Uterus (tissue), 4 donors: ENCODE measurements at places on chromosomes 7 and 10. TPM values are rescaled to one million over a fixed set of nuclear protein-coding genes. Genes with fewer than 3 reads are reported as not detected.
A peak's percentile ranks its signal among the peaks of the same experiment; 100 is the strongest.

NME8 gene
- not detected for total RNA-seq

DNA sequence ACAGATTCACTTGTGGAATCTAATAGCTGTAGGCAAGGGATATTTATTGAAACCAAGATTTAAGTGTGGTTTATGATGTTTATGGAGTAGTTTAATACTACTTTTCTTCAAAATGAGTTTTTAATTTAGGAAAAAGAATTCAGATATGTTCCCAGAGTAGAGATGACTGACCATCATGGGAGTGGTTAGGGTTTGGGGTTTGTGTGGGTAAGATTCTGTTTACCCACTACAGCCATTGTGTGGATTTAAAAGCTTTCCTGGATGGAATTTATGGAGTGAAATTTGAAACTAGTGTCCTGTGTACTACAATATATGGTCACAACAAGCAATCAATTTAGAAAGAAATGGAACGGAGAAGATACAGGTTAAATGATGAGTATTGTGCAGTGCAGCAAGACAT, 453.5 kb downstream of the AUTS2 start:
- no peak for DNase-seq
- no peak overlapping the region for H3K4me3 ChIP-seq
- no peaks in the 10 kb centered on the region for H3K4me1 ChIP-seq
- no peaks in the 10 kb centered on the region for H3K36me3 ChIP-seq

ACTL6B gene
- not detected for total RNA-seq

DNA sequence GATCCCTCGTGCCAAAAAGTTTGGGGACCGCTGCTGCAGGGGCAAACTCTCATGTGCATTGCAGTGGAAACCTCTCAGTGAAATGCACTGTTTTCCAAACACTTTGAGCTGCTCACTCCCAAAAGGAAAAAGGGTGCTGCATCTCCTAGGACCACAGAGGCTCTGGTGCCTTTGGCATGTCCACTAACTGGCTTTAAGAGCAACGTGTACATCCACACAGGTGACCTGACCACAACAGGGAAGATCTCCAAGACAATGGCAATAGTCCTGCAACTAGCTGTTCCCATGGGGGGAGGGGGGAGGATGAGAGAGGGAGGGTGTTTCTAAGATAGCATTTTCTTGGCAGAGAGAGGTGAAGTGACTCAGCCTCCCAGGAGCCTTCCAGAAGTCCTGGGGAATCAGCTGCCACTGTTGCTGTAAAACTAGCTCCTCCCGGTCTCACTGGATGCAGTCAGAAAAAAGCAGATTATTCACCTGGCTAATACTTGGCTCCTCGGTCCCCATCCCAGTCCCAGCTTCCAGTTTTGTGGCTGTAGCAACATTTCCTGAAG, 181.7 kb downstream of the HECW1 start:
- H3K27me3 ChIP-seq = no peaks in the 10 kb centered on the region
- H3K4me3 ChIP-seq = no peak overlapping the region
- H3K4me1 ChIP-seq = no peaks in the 10 kb centered on the region
- DNase-seq = peak; percentile 39

AEBP1 gene
- total RNA-seq = 395 TPM

SLC26A5 gene
- 0.37 TPM for total RNA-seq

VSTM4 gene
- total RNA-seq = 46.6 TPM

GRCh38 chr10:131478377-131478989, 167.0 kb upstream of the TCERG1L start:
- no peak for DNase-seq
- H3K27ac ChIP-seq = no peak overlapping the region
- no peak overlapping the region for H3K4me3 ChIP-seq
- no peaks in the 10 kb centered on the region for H3K36me3 ChIP-seq

GRCh38 chr10:87660484-87661133, 931 bp downstream of the PAPSS2 start:
- H3K4me3 ChIP-seq = peak overlapping the region; percentile 64
- H3K4me1 ChIP-seq = no peaks in the 10 kb centered on the region
- H3K36me3 ChIP-seq = no peaks in the 10 kb centered on the region
- H3K27ac ChIP-seq = peak overlapping the region; percentile 72

- no peak overlapping the region for H3K4me3 ChIP-seq
- H3K27me3 ChIP-seq = no peaks in the 10 kb centered on the region
- no peaks in the 10 kb centered on the region for H3K36me3 ChIP-seq
- no peak overlapping the region for H3K27ac ChIP-seq
- no peaks in the 10 kb centered on the region for H3K4me1 ChIP-seq
Observed at GRCh38 chr7:69198250-69198649, 400.0 kb upstream of the AUTS2 start.

DNA sequence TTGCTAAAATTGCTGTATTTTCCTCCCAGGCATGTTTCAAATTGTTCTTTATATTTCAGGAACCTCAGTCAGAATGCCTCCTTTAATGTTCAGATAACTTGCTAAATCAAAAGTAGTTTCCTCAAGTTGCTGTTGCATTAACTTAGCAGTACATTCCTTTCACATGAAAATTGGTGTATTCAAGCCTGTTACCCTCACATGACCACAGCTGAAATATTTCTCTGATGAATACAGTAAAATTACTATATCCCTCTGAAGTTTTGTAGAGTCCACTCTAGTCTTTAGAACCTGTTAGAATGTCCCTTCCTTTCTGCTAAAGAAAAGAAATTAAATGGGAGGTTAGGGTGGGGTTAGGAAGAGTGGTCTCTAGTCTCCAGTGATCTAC, 24.5 kb upstream of the C1GALT1 start:
- H3K27me3 ChIP-seq = no peaks in the 10 kb centered on the region
- DNase-seq = no peak
- no peaks in the 10 kb centered on the region for H3K36me3 ChIP-seq
- H3K4me3 ChIP-seq = no peak overlapping the region
- H3K4me1 ChIP-seq = no peaks in the 10 kb centered on the region

GRCh38 chr7:7862393-7862792, 106.2 kb upstream of the GLCCI1 start:
- H3K27ac ChIP-seq = no peak overlapping the region
- H3K36me3 ChIP-seq = no peaks in the 10 kb centered on the region
- no peak overlapping the region for H3K4me3 ChIP-seq
- H3K27me3 ChIP-seq = no peaks in the 10 kb centered on the region

CHRM2 gene
- not detected for total RNA-seq

DNA sequence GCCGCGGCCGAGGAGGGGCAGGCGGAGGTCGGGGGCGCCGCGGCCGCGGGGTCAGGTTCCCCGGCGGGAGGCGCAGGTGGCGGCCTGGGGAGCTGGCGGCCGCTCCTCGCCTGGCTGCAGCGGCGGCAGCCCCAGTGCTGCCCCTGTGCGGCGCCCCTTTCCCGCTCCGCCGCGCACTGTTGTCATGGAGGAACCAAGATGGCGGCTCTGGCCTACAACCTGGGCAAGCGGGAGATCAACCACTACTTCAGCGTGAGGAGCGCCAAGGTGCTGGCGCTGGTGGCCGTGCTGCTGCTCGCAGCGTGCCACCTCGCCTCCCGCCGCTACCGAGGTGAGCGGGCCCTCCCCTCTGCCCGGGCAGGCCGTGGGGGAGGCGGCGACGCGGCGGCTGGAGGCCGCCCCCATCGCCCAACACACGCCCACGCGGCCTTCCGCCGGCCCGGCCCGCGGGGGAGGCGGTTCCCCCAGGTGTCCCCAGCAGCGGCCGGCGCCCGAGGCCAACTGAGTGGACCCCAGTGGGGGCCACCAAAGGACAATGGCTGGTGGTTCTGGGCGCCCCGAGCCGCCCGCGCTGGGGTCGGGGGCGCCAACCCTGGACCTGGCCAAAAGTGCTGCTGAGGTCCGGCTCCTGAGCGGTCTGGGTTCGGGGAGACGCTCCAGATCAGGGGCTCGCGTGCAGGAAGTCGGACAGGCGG, 425 bp downstream of the CASD1 start:
- H3K4me3 ChIP-seq = peak overlapping the region; percentile 58
- H3K4me1 ChIP-seq = no peaks in the 10 kb centered on the region
- peak; percentile 59 for DNase-seq
- H3K36me3 ChIP-seq = no peaks in the 10 kb centered on the region

DNA sequence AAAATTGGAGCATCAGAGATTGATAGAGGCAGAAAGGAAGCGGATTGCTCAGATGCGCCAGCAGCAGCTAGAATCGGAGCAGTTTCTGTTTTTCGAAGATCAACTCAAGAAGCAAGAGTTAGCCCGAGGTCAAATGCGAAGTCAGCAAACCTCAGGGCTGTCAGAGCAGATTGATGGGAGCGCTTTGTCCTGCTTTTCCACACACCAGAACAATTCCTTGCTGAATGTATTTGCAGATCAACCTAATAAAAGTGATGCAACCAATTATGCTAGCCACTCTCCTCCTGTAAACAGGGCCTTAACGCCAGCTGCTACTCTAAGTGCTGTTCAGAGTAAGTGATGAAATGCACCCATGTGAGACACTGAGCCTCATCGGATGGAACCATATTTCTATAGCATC, 33.1 kb downstream of the STAMBPL1 start:
- no peak for DNase-seq
- H3K27ac ChIP-seq = peak overlapping the region; percentile 35
- no peak overlapping the region for H3K4me3 ChIP-seq

DNA sequence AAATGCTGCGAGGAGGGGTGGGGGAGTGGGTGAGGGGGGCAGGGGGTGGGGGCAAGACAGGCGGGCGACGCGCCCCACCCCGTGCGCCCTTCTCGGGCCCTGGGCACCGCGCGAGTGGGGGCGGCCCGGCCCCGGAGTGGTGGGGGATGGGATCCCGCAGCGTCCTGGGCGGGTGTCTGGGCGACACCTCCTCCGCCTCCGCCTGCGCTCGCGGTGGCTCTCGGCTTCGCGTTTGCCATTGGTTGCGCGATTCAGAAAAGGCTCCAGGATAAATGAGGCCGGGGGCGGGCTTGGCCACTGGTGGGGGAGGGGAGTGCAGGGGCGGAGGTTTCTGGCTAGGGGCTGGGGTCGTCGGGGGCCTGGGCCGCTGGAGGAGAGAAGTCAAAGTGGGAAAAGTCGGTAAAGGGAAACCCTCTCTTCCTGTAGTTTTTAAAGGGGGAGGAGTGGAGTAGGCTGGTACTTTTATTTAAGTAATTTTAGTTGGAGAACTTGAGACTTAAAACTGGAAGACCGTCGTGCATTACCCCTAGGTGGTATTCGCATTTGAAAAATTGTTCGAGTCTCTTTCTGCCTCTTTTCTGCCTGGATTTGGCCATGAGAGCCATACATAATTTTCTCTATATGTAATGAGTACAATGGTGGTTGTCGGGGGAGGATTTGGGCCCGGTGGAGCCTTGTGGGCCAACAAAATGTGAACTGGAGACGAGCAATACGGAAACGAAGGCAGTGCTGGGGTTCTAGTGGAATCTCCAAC, 992 bp upstream of the IGF2BP3 start:
- no peaks in the 10 kb centered on the region for H3K36me3 ChIP-seq
- peaks cover 60% of the 10 kb centered on the region for H3K27me3 ChIP-seq
- H3K4me3 ChIP-seq = no peak overlapping the region
- H3K27ac ChIP-seq = no peak overlapping the region

- H3K4me3 ChIP-seq = no peak overlapping the region
- H3K27me3 ChIP-seq = no peaks in the 10 kb centered on the region
- H3K27ac ChIP-seq = no peak overlapping the region
- DNase-seq = no peak
Observed at GRCh38 chr7:41880107-41880506, 177.2 kb upstream of the INHBA start.

DNA sequence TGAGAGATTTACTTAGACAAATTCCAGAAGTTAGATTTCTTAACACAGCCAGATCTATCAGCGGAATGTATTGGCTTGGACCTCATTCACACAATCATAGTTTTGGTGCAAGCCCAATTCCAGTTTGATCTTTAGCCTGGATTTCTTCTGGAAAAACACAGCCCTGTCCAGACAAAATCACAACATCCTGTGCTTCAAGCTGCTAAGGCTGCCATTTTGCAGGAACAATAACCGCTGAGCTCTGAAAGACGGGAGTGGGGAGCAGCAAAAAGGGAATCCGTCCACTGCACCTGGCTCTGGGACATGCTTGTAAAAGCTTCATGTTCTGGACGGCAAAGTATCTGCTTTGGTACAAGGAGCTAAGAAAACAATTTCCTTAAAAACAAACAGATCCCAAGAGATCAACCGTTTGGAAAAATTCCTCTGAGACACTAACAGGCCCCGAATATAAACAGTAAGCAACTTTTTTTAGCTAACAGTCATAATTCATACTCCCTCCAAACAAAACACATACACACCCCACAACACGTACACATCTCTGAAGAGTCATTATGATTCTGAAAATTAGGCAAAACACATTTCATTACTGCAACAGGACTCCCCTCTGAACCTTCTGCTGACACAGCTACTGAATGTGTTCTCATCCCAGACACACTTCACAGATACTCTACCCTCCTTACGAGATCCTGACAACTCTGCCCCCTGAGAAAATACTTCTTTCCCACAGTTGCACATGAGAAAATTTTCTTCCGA, 32.4 kb downstream of the ITIH5 start:
- no peak overlapping the region for H3K4me3 ChIP-seq
- no peaks in the 10 kb centered on the region for H3K4me1 ChIP-seq
- H3K27ac ChIP-seq = peak overlapping the region; percentile 73
- no peaks in the 10 kb centered on the region for H3K27me3 ChIP-seq

- no peaks in the 10 kb centered on the region for H3K36me3 ChIP-seq
- no peaks in the 10 kb centered on the region for H3K4me1 ChIP-seq
- no peak overlapping the region for H3K27ac ChIP-seq
Observed at GRCh38 chr7:84195295-84196060, 889 bp upstream of the SEMA3A start.

TMEM236 gene
- 0.73 TPM for total RNA-seq

DNA sequence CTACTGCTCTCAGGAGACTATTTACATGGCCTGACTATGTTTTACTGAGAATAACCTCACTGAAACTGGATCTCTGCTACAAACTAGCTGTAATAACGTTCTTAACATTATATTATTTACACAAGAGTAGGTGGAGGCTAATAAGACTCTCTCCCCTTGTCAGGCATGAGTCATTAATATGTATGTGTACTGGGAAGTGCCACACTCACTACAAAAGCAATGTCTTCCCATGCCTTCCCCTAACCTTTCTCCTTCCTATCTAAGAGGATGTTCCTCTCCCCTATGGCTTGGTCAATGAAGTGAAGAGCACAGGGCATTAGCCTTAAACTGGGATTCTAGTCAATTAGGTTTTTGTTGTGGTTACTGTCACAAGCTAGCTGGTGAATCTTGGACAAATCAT, 147.9 kb downstream of the DGKB start:
- H3K36me3 ChIP-seq = no peaks in the 10 kb centered on the region
- H3K4me3 ChIP-seq = no peak overlapping the region
- DNase-seq = no peak
- no peaks in the 10 kb centered on the region for H3K27me3 ChIP-seq
- H3K27ac ChIP-seq = no peak overlapping the region

DNA sequence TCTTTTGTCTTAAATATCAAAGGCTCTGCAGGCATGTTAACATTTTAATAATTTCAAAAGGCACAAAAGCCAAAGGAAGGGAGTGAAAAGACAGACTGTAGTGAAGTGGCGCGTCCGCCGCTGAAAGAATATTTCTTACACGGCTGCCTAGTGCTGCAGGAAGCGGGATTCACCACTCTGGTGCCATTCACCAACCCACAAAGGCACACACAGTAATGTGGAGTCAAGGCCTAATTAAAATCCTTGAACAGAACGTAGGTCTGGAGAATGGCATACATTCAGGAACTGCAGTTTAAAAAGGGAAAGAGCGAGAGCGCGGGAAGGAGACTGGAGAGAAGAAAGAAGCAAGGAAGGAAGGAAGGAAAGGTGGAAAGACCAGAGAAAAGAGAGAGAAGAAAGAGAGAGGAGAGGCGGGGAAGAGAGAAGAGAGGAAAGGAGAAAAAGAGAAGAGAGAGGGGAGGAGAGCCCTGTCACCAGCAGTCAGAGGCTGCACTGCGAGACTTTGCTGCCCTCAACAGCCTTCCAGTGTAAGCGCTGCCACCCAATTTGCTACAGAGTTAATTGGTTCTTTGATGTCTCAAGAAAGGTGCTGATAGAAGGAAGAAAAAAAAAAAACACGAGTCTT, 554.0 kb downstream of the MDFIC start:
- no peaks in the 10 kb centered on the region for H3K27me3 ChIP-seq
- no peak overlapping the region for H3K4me3 ChIP-seq
- DNase-seq = no peak
- H3K4me1 ChIP-seq = no peaks in the 10 kb centered on the region

STK31 gene
- total RNA-seq = not detected
